Progenitor cell of endocrine pancreas (in vitro differentiated cells): ENCODE measurements at places on chromosomes 2 and 18.

DNA sequence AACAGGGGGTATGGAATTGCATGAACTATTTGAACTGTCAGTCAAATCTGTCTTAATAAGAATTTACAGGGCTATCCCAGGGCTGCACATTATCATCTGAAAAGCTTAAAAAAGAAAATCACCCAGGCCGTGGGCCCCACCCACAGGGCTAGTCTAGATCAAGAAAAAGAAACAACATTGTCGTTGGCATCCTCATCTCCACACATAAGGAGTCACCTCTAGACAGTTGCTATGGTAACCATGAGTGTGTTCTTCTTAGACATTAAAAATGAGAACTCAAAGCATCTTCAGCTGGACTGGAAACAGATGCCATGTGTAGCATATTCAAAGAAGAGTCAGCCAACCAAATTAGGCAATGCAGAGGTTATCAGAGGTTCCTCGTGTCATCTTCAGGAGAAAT, 72.3 kb upstream of the CPO start:
- DNase-seq = no peak

GRCh38 chr2:182668671-182669070, 47.4 kb upstream of the DNAJC10 start:
- peak; percentile 15 for DNase-seq

DNA sequence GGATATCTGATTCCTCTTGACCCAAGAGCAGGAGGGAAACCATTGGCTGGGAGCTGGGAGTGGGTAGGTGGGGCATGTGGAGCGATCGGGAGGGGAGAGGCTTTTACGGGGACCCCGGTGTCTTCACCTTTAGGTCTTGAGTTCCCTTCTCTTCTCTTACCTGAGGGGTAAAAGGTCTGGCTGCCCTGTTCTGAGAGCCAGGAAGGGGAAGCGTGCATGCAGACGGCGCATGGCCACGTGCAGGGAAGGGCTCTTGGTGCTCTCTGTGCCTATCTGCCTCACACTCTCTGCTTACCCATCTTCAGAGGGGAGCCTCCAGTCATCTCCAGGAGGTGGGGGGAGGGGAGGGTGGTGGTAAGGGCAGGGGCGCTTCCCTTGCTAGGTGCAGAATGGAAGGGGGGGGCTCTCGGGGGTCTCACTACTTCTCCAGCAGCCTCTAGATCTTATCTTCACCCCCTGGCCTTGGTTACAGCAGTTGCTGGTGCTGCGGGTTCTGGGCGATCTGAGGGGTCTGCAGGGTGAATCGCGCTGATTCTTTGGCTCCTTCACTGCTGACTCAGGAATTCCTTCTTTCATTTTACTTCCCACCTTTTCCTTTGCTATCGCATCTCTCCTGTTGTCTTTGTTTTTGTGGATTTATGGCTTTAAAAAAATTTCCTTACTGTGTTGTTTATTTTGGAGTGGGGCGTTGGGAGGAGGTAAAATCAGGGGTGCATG, 225.8 kb upstream of the HS6ST1 start:
- DNase-seq = no peak

DNA sequence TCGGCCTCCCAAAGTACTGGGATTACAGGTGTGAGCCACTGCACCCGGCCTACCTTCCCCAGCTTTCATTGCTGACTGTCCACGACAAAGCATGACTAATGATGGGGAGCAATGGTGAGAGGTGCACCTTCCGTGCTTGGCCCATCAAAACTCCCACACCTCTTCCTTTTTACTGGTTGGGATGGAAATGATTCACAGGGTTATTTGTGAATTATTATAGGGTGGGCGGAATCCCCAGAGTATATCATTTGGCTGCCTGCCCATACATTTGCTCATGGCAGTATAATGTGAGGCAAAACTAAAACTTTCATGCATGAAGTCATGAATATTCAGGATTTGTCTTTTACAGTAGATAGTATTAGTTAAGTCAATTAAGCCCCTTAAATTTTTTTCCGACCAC, 334.2 kb upstream of the NETO1 start:
- DNase-seq = no peak

- no peak for DNase-seq
These were observed 40.1 kb downstream of the RTN4 start for GRCh38 chr2:55010149-55010591.

DNA sequence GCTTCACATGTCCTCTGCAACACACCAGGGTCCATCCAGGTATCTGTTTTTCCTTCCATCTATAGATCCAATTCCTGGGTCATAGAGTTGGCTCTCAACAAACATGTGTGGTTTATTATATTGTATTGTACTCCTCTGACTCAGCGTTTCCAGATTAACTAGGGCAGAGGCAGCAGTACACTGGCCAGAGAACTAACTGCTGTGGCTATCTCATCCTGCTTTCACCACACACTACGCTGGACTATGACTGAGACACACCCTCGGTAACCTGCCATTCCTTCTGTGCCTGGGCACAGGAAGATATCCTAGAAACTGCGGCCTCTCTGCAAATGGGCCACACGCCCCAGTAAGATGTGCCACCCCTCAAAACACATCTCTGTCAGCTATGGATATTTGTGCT, 159.8 kb upstream of the STK17B start:
- DNase-seq = no peak

DNA sequence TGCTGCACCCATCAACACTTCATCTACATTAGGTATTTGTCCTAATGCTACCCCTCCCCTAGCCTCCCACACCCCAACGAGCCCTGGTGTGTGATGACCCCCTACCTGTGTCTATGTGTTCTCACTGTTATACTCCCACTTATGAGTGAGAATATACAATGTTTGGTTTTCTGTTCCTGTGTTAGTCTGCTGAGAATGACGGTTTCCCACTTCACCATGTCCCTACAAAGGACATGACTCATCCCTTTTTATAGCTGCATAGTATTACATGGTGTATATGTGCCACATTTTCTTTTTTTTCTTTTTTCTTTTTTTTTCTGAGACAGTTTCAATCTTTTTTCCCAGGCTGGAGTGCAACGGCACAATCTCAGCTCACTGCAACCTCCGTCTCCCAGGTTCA, 284.1 kb upstream of the CYP26B1 start:
- no peak for DNase-seq

DNA sequence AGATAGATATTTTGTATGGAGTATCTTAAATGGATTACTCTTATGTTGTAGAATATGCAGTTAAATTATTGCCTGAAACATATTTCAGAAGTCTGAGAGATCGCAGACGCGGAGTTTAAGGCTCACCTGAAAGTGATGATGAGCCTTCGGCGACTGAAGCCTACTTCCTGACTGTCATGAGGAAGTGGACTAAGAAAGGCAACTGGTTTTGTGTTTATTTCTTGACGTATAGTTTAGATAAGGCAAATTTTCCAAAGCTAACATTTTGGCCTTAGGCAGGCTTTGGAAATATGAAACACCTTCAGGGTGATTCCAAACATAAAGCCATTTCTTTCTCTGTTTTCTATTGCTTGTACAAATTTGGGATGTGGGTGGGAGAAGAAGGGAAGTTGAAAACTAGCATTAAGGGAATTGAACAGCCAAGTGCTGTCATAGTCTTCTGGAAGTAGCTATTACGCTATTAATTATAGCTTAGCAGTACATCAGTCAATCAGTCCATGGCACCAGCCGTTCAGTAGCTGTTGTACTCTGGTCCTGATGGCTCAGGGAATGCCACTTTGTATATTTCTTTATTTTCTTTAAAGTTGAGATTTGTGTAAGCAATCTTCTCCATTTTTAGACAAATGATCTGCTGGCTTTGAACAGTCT, 1.5 kb downstream of the GRHL1 start:
- no peak for DNase-seq

DNA sequence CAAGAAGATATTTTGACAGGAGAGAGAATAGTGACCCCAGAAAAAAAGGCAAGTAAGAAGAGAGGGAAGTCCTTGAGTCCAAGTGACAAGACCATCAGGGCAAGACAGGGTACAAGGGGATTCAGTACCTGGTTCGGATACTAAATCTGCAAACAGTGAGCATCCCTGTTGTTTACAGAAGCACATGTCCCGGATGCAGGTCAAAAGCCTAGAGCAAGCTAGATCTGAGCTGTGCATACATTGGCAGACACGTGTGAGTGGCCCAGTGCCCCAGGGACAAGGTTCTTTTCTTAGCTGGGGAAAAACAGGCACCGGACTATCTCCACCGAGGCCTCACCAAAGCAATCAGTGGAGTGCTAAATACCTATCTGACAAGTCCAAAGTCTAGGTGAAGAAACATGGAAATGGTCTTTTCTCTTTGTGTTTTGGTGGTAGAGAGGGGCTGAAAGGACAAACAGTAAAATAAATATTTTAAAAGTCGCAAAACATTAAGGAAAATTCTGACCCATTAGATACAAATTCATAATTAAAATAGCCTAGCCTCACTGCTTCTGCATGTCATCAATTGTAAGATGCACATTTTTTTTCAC, 165.2 kb downstream of the SUCLG1 start:
- no peak for DNase-seq

- no peak for DNase-seq
These were observed 797 bp downstream of the TTC32 start for GRCh38 chr2:19900931-19901441.

DNA sequence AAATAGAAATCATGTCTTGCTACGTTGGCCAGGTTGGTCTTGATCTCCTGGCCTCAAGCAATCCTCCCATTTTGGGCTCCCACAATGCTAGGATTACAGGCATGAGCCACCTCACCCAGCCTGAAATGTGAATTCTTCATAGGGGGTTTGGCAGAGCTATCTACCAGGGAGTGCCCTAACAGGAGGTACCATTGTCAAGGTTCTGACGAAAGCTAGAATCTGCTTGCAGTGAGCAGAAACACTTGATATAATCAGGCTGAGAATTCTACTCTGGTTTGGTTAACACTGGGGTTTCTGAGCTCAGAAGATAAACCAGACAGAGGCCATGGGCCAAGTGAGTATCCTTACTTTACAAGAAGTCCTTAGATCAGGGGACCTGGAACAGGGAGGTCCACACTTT, 7.2 kb upstream of the LAMA3 start:
- no peak for DNase-seq

GRCh38 chr18:70468861-70469547, 180.2 kb downstream of the SOCS6 start:
- no peak for DNase-seq

- DNase-seq = no peak
These were observed 57.3 kb upstream of the SULT1C3 start for GRCh38 chr2:108182489-108182888.

DNA sequence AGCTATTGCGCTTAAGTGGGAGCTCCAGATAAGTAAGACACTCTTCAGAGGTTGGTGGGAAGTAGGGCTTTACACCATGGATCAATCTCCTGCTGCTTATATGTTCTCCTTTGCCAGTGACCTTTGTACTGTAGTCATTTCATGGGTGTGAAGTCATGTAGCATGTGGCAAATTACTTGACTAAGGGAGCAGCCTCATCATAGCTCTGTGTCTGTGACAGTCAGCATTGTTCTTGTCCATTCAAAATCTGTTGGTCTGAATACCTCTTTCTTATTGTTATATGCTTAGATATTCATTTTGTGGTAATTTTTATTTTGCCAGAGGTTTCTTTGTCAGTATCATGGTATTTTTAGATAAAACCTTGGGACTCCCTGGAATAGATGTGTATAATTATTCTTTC, 18.2 kb downstream of the SLC4A1AP start:
- DNase-seq = no peak

GRCh38 chr2:183010112-183010511, 28.1 kb downstream of the NCKAP1 start:
- DNase-seq = no peak

DNA sequence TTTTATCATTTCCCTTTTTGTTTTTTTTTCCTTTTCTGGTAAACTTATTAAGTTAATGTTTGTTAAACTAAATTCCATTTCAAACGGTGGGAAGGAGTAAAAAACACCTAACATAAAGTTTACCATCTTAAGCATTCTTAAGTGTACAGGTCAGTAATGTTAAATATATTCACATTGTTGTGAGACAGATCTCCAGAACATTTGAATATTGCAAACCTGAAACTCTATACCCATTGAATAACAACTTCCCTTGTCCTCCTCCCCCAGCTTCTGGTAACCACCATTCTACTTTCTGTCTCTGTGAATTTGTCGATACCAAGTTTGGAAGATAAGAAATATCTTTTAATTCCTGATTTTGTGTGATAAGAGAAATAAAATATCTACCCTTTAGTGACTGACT, 12.0 kb upstream of the NAT8 start:
- DNase-seq = no peak

GRCh38 chr2:135963841-135964240, 21.6 kb downstream of the DARS1 start:
- no peak for DNase-seq

DNA sequence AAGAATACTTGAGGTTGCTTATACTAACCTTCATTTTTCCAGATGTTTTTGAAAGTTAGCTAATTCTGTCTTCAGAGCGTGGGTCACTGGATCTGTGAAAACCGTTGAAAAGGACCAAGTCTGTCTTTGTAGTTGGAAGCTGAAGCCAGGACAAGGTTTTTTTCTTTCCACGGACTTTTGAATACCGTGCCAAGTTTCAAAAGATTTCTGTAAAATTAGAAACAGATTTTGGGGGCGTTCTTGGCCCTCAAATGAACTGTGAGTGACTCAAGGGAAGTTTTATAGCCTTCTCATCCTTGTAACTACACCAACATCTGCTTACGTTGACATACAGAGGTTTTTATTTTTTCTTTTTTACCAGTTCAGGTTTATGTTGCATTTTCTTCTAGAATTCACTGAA, at the start of gene FAP:
Gene FAP, minus strand, starts transcription at position 152 of the 400 bp plus-strand sequence. Its CDS starts 118 bp downstream, at position 34.
- DNase-seq = no peak

GRCh38 chr2:239436076-239436475, 35.3 kb upstream of the HDAC4 start:
- no peak for DNase-seq

GRCh38 chr2:223264541-223265193, 212.7 kb downstream of the KCNE4 start:
- no peak for DNase-seq

- DNase-seq = no peak
These were observed 2.6 kb downstream of the SCN7A start for GRCh38 chr2:166491461-166491860.

GRCh38 chr2:157662401-157662800, 33.7 kb upstream of the ACVR1C start:
- no peak for DNase-seq

GRCh38 chr2:33477473-33478468, 1.3 kb downstream of the RASGRP3 start:
- DNase-seq = no peak

GRCh38 chr2:115480741-115481140, 1038.3 kb downstream of the DPP10 start:
- DNase-seq = no peak

DNA sequence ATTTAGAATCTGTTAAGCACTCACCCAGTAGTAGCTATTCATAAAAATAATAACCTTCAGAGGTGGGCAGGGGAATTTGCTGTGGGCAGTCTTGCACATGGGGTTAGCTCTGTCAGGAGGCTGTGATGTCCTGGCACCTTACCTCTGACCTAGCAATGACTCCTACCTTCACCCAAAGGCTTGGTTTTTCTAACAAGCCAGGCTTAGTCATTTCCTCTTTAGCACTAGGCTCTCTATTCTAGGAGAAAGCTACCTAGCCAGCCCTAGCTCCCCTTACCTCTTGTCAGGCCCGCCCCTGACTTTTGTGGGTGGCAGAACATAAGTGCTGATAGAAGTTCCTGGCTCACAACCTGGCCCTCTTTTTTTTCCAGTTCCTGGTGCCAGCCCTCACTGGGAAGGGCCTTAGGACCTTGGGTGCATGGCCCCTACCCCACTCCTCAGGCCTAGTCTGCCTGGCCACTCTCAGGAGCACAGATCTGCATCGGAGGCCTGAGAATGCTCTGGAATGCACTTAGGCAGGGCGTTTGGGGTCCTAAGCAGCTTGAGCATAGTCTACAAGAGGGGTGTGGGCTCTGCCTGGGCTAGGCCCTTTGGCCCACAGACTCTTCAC, 17.7 kb downstream of the CPLX4 start:
- DNase-seq = no peak
